ENCODE measurements at places on chromosomes 6 and 20.

DNA sequence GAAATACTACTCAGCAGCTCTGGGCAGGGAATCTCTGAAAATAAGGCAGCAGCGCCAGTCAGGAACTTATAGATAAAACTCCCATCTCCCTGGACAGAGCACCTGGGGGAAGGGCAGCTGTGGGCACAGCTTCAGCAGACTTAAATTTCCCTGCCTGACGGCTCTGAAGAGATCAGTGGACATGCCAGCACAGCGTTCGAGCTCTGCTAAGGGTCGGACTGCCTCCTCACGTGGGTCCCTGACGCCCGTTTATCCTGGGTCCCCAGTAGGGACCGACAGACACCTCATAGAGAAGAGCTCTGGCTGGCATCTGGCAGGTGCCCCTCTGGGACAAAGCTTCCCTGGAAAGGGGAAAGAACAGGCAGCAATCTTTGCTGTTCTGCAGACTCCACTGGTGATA lies 59.0 kb downstream of the COL21A1 start:
- no peak for ATAC-seq

- ATAC-seq, result no peak
Measured at GRCh38 chr20:31915491-31916280, 36.2 kb downstream of the PDRG1 start.

DNA sequence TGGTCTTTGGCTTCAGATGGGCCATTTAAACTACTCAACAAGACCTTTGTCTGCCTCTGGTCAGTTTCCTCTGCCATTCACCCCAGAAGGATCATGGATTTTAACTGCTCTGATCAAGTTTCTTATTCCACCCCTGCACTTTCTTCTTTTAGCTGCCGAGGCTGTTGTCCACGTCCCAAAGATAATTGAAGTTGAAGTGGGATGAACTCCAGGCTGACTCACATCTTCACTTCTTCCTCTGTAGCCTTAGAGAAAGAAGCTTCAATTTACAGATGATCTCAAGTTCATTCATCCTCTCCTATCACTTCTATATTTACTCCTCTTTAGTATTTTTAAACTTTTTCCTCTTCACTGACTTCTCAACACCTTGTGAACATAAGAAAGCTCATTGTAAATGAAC lies 651.6 kb downstream of the UTRN start:
- ATAC-seq, result no peak

DNA sequence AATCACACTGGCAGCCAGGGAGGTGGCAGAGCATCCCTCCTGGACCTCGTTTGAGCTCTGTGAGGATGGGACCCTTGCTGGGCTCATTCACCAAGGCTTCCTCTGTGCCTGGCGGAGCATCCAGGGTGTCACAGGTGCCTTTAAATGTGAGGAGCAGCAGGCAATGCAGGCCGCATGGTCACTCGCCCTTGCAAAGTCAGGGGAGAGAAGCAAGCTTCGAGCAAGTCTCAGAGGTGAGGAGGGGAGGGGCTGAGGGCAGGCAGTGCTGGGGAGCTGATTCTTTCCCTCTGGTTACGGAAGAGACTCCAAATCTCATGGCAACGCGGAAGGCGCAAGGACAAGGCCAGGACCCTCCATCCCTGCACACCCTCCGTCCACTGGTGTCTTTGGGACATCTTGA lies 182.7 kb upstream of the PMEPA1 start:
- no peak for ATAC-seq

- ATAC-seq, result no peak
Measured at GRCh38 chr6:162251257-162251656, 476.3 kb downstream of the PRKN start.

GRCh38 chr20:23101696-23102406 lies 15.7 kb upstream of the CD93 start:
- ATAC-seq, result no peak

GRCh38 chr6:36666287-36666686 lies 12.2 kb upstream of the CDKN1A start:
- no peak for ATAC-seq

DNA sequence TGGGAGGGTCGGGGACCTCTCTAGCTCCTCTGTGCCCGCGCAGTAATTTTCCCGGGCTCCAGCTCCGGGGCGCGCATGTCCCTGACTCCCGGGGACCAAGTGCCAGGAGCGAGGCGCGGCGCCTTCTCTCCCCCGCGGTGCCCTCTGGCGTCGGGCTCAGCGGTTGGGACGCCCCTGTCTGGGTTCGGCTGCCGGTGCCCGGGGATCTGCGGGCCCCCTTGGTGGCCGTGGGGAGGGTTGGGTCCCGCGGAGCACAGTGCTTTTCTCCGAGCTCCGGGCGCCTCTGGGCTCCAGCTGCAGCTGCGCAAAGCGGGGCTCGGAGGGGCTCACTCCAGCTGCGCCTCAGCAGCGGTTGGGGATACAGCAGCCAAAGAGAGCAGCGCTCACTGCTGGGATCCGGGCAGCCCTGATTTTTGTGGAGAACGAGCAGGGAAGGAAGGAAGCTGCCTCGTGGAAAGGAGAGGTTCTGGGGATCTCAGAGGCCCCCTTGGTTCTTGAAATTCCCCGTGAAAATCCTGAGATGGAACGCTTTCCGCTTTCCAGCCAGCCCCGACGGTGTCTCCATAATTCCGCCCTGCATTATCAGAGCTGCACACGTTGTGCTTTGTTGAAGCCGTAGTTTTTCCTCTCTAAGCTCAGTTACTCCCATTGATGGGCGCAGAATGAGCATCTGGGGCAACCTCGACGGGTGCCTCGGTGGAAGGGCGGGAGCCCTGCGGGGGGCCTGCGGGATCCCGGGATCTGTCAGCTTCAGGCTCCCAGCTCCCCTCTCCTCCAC lies 861 bp downstream of the PPP1R14C start:
- ATAC-seq, result no peak

DNA sequence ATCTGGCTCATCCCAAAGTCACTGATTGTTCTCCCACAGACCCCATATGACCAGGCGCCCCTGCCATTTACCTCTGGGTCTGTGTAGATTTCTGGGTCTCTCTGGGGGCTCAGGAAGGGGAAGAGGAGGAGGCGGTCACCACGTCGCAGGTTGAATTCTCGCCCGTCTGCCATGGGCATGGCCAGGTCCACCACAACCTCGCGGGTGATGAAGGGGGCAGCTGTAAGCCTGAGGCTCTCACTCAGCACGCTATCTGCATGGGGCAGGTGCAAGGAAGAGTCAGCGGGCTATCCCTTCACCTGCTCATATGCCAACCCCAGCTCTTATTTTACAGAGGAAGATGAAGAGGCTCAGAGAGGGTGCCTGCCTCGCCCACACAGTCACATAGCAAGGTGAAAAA lies 30.5 kb upstream of the KCNB1 start:
- no peak for ATAC-seq

DNA sequence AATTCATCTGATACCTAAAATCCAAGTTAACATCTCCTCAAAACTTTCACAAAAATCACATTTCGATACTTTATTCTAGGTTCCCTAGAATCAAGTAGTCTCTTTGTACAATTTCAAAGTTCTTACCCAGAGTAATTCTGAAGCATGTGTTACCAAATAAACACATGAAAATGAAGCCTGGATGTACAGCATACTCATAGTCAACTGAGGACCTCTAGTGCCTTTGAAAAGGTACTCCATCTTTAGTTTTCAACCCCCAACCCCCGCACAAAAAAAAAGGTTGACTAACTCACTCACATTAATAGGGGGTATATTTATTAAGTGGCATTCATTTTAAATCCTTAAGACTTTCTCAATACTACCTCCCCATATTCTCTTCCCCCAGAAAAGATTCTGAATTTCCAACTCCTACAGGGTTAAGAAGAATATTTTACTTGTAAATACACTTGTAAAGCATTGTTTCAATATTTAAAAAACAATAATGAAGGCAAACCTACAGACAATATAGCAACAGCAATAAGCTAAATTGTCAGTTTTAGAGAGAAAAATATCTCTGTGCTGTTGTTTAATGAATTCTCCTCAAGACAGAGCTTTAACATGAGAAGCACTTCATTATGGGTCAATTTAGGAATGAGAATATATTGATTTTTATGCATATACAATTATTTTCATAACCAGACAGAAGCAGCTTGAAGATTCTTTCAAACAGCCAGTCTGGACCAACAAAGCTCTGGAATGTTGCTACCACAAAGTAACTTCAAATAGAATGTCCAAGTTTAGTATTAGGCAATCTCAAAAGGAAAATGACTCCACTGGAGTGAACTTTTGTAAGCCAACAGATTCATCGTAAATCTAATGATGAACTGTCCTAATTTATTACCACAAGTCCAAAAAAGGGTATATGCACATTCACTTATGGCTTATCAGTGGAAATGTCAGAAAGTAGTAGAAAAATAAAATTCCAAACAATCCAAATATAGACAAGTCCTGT lies 3.3 kb downstream of the PLN start:
- ATAC-seq, result peak; percentile 56

GRCh38 chr20:52766645-52767435 lies 205.3 kb upstream of the TSHZ2 start:
- no peak for ATAC-seq

DNA sequence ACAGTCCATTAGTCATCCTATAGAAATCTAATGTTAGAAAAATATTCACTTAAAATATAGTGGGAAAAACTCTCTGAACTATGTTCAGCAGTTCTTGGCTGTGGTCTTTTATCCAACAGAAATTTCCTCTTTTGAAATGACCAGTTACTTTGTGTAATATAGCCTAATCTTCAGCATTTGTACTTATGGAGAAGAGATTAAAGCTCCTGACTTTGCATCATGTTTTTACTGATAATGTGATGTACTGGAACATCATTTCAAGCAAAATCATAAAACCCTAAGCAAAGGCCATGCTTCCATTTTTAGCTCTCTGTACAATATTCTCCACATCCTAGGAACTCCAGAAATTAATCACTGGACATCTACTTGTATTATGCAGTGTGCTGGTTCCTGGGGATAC lies 430.8 kb upstream of the RUNX2 start:
- no peak for ATAC-seq

GRCh38 chr6:112116221-112116620 lies 28.8 kb downstream of the FAM229B start:
- ATAC-seq, result no peak

DNA sequence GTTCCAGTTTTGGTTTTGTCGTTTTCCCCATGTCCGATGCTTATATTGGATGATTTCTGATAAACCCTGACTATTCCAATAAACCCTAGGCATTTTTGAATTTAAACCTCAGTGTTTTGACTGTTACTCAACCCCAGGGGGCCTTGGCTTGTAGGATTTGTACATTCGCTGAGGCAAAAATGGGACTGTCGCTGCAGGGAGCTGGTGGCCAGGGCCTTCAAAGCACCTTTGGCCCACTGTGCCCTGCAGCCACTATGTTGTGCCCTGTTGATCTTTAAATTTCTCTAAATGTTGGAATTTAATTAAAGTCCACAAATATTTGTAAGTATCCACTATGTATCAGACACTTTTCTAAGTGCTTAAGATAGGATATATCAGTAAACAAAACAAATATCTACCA lies 9.5 kb upstream of the NOL7 start:
- ATAC-seq, result no peak

GRCh38 chr6:142918339-142919042 lies 26.5 kb downstream of the HIVEP2 start:
- no peak for ATAC-seq

DNA sequence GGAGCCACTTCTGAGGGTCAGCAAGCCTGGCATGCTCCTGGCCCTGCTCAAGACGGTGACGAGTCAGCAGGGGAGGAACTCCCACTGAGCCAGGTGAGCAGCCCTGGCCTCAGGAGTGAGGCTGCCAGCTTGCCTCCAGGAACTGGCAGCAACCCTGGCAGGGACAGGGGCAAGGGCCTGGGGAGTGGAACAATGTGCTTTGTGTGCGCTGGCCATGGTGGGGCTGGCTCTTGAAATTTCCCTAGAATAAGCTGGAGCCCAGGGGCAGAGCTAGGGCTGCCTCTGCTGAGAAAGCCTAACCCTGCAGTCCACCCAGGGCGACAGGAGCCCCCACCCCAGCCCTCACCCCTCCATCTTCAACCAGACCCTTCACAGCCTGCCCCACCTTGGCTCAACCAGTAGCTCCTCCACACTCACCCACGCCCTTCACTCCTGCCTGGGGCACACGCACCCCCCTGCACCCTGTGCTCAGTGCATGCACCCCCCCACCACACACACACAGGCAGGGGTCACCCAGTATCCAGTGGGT lies 88.0 kb downstream of the MRPL14 start:
- no peak for ATAC-seq

- peak; percentile 67 for ATAC-seq
Measured at GRCh38 chr6:140567466-140567865, 1193.0 kb upstream of the CITED2 start.

DNA sequence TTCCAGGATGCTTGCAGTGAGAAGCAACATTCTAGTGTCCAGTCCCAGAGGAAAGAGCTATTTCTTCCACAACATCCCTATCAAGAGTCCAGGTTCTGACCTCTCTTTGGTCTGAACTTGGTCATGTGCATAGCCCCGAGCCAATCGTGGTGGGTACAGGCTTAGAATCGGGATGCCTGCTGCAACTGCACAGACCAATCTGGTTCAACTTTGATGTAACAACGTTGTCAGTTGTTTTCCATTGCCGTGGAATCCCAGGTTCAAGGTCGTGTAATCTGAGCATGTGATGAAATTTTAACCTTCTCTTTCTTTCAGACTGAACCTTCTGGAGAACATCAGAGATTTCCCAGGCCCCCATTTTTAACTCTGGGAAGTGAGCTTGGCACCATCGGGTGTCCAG lies 130.5 kb downstream of the ANKRD60 start:
- no peak for ATAC-seq

DNA sequence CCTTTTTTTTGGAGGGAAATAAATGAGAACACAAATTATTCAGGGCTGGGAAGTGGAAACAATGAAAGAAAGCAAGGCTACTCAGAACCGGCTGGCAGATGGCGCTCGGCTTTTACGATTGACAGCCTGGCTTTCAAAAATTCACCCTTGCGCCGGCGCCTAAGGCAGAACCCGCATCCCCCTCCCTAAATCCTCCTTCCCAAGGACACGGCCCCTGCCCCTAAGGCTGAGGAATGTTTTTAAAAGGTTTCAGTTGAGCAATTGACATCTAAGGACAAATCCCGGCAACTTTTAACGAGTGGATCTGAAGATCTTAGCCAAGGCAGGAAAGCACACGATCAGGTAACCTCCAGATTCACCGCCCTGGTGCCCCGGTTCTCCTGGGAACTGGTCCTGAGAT lies 16.3 kb downstream of the GNAS start:
- ATAC-seq, result no peak

DNA sequence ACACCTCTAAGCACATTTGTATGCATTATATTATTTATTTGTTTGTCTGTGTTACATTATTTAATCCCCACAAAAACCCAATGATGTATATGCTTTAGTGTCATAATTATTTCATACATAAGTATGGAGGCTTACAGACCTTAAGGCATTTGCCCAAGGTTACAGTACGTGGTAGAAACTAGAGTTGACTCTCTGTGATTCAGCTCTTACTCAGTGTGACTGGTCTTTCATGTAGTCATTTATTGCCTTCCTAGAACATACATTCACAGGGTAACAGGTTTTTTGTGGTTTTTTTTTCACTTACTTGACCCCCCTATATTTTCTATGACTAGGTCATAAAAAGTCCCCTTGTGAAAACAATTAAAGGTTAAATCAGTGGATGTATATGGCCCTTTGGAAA lies 566.8 kb downstream of the TFAP2A start:
- peak; percentile 59 for ATAC-seq

DNA sequence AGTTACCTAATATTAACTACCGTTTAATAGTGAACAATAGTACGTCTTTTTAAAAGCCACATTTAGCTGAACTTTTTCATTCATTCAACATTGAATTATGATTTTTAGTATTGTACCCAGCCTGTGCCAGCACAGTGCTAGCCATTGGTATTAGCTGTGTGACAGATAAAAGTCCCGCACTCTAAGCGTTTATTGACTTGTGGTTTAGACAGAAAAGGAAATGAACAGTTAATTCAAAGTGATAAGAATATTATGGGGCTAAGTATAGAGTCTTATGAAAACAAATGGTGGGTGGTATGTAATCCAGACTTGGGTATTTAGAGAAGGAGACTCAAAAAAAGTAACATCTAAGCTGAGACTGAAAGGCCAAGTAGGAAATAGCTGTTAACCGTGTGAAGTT lies 202.3 kb downstream of the RPS12 start:
- no peak for ATAC-seq
